ENCODE measurements at places on chromosomes 2 and 18.

DNA sequence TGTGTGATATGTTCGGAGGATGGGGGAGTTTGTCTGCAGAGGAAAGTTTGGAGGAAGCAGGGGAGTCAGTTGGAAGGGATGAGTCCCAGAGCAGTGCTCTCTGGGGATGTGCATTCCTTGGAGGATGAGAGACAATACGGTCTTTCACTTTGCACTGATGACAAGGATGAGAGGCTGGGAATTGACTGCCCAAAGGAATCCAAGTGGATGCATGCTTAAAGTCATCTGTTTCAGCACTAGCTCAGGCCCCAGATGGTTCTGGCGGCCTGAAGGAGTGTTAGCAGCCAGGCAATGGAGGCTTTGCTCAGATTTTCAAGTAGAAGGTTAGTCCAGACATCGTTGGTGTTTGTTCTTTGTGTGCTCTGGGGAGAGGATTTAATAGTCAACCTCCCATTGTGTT lies 100.2 kb downstream of the CRIM1 start:
- no peak for DNase-seq

GRCh38 chr18:67354692-67355091 lies 161.8 kb downstream of the DSEL start:
- DNase-seq = no peak

- DNase-seq = no peak
Measured at GRCh38 chr2:5316001-5316490, 376.1 kb upstream of the SOX11 start.

- no peak for DNase-seq
Measured at GRCh38 chr2:149068996-149069888, 30.7 kb downstream of the LYPD6B start.

GRCh38 chr18:28127763-28128658 lies 48.9 kb downstream of the CDH2 start:
- no peak for DNase-seq

DNA sequence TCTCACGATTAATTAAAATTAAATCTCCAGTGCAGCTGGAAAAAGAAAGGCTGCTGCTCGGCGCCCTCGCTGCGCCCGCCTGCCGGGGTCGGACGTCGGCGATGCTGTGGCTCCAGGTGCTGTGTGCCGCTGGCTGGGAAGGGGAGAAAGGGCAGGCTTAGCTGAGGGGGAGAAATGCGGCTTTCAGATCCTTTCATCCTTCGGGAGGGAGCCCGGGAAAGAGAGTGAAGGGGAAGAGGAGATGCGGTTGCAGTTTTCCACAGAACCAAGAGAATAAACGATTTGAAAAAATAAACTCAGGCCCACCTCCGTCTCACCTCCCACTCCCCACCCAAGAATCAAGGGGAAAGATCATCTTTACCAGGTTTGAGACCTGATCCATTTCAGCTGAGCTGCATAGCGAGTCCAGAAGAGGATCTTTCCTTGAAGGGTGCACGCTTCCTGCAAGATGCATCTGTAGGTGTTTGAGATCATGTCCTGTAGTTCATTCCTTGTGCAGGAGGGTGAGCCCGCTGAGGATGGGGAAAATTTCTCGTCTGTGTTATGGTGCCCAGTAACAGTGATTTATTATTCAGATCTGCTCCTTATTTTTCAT lies 495 bp downstream of the TMEM169 start:
- DNase-seq = no peak

DNA sequence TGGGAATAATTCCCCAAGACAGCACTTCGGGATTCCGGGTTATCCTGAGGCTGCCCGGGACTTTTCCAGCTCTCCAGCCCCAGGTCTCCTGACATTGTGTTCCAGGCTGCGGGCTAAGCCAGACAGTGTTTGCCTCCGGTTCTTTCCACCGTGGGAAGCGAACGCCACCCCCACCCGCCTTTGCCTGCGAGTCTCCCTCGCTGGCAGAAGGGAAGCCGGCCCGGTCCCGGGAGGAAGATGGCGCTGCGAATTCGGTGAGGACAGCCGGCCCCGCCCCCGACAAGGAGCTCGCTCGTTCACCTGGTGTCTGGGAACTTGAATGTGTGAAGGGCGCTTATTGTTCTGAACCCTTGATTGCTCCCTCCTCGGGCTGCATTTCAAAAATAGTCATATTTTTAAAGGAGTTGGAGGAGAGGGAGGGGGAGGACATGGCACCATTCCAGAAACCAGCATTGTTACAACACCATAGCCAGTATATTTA lies 2.9 kb downstream of the LRATD1 start:
- peak; percentile 80 for DNase-seq

- no peak for DNase-seq
Measured at GRCh38 chr2:120820263-120820952, 84.7 kb downstream of the GLI2 start.

DNA sequence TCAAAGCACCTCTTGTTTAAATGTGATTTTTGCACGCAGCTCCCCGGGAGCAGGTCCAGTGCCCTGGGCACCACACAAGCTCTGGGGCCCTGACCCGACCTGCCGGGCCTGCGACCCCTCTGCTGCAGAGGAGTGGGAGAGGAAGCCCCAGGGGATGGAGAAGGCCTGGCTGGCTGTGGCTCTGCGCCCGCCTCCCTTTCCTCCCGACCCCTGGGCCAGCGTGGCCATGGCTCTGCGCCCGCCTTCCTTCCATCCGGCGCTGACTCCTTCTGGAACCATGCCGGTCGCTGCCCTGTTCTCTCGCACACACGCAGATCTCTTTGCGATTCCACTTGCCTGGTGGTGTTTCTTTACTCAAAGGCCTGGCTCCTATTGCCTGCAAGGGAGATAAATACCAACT lies 166.5 kb upstream of the SALL3 start:
- DNase-seq = no peak

DNA sequence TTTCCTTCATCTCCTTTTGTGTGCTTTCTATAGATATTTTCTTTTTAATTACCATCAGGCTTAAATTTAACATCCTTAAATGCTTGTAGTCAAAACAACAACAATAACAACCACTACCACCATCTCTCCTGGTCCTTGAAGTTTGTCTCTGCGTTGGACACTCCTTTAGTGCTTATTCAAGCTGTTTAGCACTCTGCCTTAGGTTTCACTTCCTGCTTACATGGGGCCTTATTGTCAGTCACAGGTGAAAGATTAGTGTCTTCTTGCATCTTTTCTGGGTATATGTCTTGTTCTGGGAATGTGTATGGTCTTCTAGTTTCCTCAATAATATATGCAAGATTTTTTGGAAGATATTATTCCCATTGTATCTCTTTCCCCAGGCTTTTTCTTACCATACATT lies 240.1 kb upstream of the NXPH2 start:
- DNase-seq = no peak

Data from NCI-H526 treated with DMSO at 0.1 percent for 48 hours (cell line).